ENCODE measurements at places on chromosomes 11 and 22.
A peak's percentile ranks its signal among the peaks of the same experiment; 100 is the strongest.

- peak; percentile 52 for DNase-seq
Measured at GRCh38 chr11:62370743-62371440, 33.6 kb downstream of the ASRGL1 start.

- DNase-seq, result no peak
Measured at GRCh38 chr11:103737747-103738146, 298.7 kb upstream of the DDI1 start.

DNA sequence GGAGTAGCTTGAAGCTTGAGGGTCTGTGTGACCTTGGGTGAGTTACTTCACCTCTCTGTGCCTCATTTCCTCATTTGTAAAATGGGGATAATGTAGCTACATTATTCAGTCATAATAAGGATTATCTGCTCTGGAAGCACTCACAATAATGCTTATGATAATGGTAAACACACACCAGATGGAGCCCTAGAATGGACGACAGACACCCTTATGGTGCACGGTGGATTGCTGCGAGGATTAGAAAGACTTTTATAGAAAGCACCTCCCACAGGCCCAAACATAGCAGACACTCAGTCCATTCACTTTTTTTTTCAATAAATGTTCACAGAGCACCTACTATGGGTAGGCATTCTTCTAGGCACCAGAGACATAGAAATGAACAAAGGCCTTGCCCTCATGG, 53.8 kb downstream of the LARGE1 start:
- DNase-seq, result no peak

- DNase-seq, result no peak
Measured at GRCh38 chr22:24588757-24589481, 4.0 kb downstream of the LRRC75B start.

- DNase-seq, result no peak
Measured at GRCh38 chr11:36091256-36091811, 147.5 kb downstream of the LDLRAD3 start.

DNA sequence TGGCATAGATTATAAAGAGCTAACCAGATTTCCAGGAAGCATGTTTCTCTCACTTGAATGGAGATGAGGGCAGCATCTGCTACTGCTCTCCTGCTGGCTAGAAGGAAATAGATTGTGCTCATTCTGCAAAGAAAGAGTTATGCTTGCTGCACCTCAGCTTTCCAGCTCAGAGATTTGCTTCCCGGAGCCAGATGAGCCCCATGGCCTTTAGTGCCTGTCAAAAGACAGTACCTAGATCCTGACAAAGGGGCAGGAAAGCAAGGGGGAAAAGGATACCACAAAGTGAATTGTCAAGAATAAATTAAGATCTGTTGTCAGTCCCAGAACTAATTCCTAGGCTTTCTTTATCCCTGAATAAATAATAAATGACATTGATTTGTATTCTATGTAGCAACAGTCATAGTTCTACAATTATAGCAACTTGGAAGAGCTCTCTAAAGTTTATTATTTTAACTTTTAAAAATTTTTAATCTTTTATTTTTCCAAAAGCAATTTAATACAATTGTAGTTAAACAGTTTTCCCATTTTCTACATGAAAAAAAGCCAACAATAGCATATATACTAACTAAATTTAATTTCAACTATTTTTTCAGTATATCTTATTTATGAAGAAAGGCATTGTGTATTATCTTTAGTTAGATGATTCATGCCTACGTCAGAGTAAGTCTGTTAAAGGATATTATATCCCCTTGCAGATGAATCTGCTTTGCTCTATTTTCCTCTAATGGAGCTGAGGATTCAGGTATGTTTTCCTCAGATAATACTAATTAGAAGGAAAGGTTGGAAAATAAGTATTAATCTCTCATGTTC, 306.1 kb upstream of the DDI1 start:
- DNase-seq, result peak; percentile 24

GRCh38 chr11:113419454-113420003, 31.9 kb downstream of the ANKK1 start:
- no peak for DNase-seq

DNA sequence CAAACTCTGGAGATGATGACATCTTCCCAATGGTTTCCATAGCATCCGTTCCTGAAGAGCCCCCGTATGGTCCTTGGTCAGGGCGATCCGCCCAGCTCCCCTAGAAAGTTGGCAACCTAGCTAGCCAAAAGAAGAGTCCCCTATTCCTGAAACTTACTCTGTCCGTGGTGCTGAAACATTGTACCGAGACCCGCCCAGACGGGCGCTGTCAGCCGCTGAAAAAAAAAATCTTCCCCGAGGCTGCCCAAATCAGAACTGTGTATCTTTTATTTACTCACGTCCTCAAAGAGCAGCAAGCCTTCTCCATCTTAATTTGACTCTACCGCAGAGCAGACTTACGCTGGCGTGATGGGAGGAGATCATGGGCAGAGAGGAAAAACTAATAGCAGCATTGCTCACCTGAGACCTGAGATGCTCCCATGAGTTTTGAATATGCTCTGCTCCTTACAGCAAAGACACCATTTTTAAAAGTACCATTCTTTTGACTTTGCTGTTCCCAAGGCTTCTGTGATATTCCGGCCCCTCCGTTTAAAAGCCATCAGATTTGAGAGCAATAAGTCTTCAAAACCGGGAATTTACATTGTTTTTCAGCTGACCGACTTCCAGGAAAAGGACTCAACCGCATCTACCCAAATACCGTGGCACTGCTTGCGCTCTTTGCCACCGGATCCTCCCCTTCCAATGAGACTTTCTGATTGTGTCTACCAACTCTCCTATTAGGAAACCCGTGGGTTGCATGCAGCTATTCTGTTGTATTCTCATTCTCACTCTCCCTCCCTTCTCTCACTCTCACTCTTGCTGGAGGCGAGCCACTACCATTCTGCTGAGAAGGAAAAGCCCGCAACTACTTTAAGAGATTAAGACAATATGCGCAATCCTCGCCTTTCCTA, at the start of gene SLC17A6:
SLC17A6 (plus strand) TSS at position 786 of the 890 bp plus-strand sequence. CDS start 153 bp downstream, outside the sequence.
- DNase-seq, result peak; percentile 77

- DNase-seq, result no peak
Measured at GRCh38 chr11:114209343-114209742, 86.9 kb upstream of the NNMT start.

DNA sequence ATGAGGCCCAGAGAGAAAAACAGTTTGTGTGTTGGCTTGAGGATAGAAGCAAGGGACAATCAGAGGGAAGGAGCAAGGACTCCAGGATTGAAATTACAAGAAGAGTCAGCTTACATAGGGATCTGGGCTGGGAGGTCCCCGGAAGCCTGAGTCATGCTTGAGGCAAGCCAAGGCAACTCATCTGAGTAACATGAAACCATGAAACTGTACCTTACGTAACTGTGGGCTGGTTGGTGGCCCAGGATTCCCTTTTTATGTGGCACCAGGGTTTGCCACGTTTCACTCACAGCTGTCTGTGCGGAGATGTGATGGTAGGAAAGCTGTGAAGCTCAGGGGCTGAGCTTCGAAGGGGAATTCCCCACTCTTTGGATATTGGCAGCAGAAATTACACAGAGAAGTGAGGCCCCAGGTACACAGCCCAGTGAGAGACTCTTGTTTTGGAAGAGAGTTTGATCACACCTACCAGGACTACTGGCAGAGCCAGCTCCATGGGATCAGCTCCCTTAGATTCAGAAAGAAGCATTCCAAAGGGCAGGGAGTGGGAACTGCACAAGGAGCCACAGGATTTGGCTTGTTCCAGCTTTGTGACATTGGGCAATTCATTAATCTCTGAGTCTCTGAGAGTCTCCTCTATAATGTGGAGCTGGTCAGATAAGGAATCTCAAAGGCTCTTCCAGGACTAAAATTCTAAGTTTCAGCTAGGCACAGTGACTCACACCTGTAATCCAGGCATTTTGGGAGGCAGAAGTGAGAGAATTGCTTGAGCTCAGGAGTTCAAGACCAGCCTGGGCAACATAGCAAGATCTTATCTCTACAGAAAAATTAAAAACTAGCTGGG, 7.8 kb downstream of the SLC5A1 start:
- DNase-seq, result peak; percentile 52

GRCh38 chr11:66183494-66184048, 84.9 kb upstream of the RAB1B start:
- DNase-seq, result peak; percentile 53

- no peak for DNase-seq
Measured at GRCh38 chr11:37124384-37124783, 526.3 kb upstream of the RAG2 start.

DNA sequence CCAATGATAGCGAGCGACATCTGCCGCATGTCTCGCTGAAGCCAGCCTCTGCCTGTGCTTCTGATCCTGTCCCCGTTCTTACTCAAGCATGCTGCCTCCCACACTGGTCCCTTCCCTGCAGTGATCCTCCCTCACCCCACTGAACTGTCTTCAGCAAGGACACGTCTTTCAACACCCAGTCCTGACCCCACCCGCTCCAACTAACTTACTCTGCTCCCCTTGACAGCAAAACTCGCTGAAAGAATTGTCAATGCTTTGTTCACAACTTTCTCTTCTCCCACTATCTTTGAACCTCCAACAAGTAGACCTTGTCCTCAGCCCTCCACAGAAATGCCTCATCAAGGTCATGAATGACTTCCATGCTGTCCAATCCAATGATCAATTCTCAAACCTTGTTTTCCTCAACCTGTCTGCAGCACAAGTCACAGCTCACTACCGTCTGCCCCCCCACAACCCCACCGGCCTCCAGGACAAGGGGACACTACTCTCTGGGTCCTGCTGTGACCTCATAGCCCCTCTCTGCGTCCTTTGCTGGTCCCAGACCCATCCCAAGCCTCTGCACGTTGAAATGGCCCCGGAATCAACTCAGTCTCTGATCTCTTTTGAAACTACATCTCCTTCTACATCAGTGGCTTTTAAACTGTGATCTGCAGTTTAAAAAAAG, 108.0 kb downstream of the MICAL3 start:
- DNase-seq, result no peak

- DNase-seq, result peak; percentile 62
Measured at GRCh38 chr22:24973872-24974271, 21.4 kb downstream of the KIAA1671 start.

DNA sequence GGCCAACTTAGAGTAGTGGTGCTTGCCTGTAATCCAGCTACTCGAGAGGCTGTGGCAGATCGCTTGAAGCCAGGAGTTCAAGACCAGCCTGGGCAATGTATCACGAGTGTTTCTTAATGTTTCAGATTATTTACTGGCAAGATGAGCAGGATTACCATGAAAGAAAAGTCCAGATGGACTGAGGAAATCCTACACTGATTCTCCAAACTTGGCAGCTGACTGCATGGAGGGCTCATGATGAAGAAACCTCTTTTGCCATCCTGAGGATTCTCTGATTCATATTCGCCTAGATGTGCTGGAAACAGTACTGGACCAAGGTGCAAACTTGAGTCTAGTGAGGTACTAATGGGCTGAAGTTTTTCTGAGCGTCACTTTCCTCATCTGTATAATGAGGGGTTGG, 2.8 kb upstream of the SIDT2 start:
- no peak for DNase-seq

- DNase-seq, result no peak
Measured at GRCh38 chr22:23769321-23769965, 1.7 kb upstream of the CHCHD10 start.

GRCh38 chr11:44915621-44916020, 35.1 kb downstream of the TP53I11 start:
- DNase-seq, result no peak

- no peak for DNase-seq
Measured at GRCh38 chr11:126029805-126030204, 32.9 kb downstream of the CDON start.

GRCh38 chr11:115886422-115886733, 382.2 kb upstream of the CADM1 start:
- no peak for DNase-seq

DNA sequence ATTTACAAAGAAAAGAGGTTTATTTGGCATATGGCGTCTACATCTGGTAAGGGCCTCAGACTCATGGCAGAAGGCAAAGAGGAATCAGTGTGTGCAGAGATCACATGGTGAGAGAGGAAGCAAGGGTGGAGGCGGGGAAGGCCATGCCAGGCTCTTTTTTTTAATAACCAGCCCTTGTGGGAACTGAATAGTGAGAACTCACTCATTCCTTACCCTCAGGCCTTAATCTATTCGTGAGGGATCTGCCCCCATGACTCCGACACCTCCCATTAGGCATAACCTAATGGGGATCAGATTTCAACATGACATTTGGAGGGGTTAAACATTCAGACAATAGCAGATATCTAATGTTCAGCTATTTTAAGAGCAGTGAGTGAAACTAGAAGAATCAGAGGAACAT, 55.7 kb downstream of the ATM start:
- DNase-seq, result no peak

GRCh38 chr11:102729849-102730815, 5.4 kb upstream of the MMP8 start:
- peak; percentile 48 for DNase-seq

DNA sequence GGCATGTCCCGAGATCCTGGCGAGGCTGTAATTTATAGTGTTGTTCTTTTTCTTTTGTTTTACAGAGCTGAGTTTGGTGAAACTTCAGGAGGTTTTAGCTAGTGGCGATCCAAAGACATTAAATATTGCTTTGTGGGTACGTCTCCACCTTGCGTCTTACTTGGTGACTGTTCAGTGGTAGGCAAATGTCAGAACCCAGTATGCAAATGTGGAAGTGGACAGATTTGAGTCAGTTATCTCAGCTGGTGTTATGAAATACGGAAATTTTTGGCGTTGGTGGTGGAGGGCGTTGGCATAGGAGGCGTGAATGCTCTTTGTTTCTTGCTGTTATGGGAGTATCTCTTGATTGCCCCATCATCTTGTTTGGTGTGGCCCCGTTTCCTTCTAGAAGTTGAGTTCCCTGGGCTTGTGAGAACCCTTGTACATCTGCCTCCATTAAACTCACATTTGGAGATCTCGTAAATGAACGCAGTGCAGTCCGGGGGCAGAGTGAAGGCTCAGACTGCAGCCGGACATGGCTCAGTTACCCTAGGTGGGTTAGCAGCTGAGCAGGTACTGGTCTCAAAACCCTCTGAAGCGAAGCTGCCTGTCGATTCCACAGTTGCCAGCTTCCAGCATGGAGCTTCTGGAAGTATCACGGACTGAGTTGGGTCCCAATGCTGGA, 39.9 kb downstream of the PTPRJ start:
- peak; percentile 61 for DNase-seq

DNA sequence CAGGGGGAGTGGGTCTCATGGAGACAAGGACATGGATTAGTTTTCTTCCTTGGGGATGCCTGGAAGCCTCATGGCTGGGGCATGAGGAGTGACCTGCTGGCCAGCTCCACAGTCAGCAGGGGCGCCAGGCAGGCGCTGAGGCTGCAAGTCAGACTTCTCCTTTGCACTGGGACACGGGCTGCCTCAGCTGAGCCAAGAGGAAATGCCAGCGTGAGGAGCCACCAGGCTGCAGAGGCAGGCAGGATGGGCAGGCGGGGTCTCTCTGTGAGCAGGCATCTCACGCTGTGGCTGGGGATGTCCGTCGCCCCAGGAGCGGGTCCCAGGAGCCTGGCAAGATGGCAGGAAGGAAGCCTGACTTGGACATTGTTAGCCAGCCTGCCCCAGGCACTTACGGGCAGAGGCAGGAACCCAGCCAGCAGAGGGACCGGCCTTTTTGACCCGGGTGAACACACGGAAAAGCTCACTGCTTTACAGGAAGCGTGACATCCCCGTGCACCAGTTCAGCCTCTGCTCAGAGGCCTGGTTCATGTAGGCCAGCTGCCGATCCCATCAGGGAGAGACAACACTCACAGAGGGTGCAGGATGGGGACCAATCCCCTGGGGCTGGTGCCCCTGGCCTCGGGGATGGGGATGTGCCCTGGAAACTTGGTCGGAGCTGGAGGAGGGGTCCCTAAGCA, 10.2 kb downstream of the GNB1L start:
- peak; percentile 57 for DNase-seq

GRCh38 chr22:46942799-46943785, 180.6 kb downstream of the TBC1D22A start:
- DNase-seq, result no peak
